Posterior vena cava (tissue), 2 donors: ENCODE measurements at places on chromosomes 3 and 15.

- DNase-seq, result peak; percentile 55
Observed at GRCh38 chr3:196662711-196663571, 23.4 kb downstream of the NRROS start.

DNA sequence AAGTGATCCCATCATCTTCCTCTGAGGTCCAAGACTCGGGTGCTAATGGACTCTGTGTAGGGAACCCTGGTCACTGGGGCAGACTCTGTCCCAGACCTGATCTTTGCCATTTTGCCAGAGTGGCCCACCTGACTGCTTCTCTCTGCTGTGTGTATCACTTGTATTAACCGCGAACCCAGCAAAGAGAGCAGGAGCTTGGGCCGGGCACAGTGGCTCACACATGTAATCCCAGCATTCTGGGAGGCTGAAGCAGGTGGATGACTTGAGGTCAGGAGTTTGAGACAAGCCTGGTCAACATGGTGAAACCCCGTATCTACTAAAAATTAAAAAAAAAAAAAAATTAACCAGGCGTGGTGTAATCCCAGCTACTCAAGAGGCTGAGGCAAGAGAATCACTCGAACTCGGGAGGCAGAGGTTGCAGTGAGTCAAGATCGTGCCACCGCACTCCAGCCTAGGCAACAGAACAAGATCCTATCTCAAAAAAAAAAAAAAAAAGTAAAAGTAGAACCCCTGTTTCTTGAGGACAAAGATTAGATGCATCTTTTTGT lies 32.9 kb upstream of the CYP11A1 start:
- DNase-seq, result no peak

DNA sequence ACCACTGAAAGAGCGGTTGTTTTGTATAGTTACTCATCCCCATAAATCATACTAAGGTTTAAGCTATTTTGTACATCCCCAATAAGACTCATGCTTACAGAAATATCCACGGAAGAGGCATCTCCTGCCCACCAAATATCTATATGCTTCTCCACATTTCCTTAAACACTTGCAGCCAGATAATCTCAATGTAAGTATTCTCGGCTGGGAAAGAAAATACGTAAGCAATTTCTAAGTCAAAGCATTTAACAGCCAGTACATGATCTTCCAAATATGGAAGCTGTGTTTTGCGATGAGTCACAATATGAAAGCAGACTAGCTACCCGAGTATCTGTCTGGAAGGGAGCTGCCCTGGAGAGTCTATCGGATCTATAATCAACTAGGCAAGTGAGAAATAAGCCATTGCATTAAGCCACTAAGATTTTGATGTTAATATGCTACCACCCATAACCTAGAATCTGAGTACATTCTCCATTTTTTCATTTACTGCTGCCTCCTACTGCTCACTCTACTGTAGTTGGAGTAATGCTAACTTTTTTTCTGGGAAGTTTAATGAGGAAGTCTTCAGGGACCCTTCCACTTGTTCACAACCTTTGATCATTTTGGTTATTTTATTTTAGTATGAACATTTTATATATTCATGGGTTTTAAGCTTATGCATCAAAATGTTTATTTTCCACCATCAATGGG lies 26.9 kb upstream of the ZMAT3 start:
- DNase-seq, result no peak

DNA sequence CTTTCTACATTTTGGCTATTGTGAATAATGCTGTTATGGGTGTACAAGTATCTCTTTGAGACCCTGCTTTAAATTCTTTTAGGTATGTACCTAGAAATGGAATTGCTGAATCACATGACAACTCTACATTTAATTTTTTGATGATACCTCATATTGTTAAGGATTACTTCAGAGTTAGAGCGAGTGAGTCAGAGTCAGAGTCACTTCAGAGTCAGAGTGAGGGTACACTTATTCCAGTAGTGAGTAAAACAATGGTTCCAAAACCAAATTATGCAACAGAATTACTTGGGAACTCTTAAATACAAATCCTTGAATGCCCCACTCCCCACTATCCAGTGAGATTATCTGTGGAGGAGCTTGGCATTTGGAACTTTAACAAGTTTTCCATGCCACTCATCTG lies 50.3 kb upstream of the SNRK start:
- DNase-seq, result no peak

DNA sequence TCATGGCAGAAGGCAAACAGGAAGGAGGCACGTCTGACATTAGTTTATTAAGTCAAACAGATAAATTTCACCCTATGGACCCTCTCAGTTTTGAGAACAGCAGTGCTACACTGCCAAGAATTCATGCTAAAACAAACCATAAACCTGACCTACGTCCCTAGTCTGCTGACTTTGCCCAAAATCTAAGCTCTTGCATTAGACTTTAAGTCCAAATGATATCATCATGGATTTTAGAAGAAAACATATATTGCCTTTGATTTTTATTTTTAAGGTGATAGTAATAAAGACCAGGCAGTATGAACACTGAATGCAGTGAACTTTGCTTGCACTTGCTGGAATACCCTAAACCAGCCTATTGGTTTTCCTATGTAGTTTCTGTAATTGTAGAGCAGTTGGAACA lies 79.6 kb upstream of the GADL1 start:
- no peak for DNase-seq

- no peak for DNase-seq
Observed at GRCh38 chr3:16136055-16136454, 38.4 kb upstream of the GALNT15 start.

DNA sequence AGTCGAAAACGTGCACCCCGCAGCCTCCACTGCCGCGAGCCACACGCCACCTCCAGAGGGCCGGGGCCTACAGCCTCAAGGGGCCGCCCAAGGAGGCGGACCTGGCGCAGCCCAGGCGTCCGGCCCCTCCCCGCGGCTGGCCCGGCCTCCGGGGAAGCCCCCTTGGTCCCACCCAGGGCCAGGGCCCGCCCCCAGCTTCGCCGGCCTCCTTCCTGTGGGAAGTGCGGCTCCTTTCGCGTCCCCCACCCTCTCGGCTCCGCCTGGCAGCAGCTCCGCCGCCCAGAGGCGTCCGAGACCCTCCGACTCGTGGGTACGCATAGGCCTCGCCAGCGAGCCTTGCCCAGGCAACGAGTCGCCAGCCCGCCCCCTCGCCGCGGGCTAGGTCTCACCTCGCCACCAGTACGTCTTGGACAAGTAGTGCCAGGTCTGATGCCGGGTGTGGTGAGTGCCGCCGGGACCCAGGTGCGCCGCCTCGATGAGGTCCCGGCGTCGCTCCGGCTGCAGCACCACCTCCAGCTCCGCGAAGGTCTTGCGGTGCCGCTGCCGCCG lies 642 bp downstream of the ZBTB11 start:
- DNase-seq, result peak; percentile 98

GRCh38 chr15:38414357-38414756 lies 39.6 kb upstream of the FAM98B start:
- peak; percentile 82 for DNase-seq

DNA sequence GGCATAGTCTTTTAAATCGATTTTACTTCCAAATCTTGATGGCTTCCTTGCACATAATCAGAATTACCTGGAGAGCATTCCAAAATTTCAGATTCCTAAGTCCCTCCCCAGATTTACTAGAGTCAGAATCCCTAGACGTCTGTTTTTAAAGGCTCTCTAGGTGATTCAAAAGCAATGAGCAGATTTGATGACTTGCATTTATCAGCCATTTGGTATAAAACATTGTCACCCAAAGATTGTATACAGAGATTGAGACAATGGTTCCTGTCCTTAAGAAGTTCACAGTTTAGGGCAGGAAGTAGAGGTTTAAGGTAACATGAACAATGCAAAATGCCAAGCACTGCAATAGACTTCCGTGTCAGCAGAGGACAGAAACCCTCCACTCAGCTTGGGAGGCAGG lies 2.6 kb upstream of the PYGO1 start:
- no peak for DNase-seq

- DNase-seq, result no peak
Observed at GRCh38 chr3:4732925-4733324, 239.8 kb downstream of the ITPR1 start.

DNA sequence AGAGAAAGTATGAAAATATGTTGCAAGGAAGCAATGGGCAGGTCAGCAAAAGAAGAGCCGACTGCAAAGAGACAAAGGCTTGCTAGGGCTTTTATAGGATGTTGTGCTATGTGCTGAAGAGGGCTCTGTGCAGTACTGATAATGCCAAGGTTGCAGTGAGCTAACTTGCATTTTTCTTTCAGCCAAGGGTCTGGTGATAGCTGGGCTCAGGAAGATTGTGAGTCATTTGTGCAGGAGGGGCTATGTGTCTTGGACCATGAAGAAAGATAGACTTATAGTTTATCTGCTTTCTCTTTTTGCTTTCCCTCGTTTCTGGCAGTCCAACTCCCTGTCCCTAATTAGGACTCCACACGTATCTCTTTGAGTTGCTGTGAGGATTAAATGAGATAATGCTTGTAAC lies 64.5 kb upstream of the LRIG1 start:
- no peak for DNase-seq

- DNase-seq, result no peak
Observed at GRCh38 chr3:16174976-16175901, 759 bp downstream of the GALNT15 start.

DNA sequence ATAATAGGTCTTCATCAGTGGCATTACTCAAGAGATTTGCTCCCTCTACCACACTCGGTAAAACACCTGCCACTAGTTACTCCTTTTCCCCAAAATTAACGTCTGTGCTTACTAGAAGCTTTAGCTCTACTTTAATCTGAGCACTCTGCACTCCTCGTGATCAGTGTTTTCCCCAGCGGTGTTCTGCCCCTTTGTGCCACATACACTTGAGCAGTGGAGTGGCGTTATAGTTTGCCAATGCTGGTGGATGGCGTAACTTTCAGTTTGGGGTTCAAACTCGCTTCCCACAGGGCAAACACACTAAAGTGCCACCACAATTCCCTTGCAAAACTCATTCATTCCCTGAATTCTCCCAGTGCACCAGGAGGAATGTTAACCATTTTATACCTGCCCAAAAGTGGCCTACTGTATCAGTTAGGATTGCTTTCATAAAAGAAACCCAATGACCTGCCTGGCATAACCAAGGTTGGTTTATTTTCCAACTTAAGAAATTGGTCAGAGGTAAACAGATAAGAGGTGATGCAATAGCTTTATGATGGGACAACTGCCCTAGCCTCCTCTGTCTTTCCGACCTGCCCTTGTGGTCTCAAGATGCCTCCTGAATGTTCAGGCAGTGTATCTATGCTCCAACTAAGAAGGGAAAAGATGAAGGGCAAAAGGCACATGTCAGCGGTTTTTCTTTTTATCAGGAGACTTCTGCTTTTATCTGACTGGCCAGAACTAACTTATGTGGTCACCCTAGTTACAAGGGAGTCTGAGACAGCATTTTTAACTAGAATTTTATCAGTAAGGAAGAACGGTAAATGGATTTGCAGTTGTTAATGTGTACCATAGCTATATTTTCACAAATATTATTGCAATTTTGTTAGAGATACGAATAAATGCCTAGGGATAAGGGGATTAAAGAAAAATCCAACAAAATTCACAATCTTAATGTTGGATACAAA lies 83.9 kb downstream of the FSIP1 start:
- DNase-seq, result no peak

- DNase-seq, result peak; percentile 93
Observed at GRCh38 chr3:50238549-50239026, 2.6 kb downstream of the GNAI2 start.

GRCh38 chr15:50304836-50305235 lies 39.3 kb upstream of the HDC start:
- no peak for DNase-seq

- DNase-seq, result peak; percentile 85
Observed at GRCh38 chr15:101169495-101170071, 82.3 kb downstream of the CHSY1 start.

- no peak for DNase-seq
Observed at GRCh38 chr3:46222435-46223161, 14.5 kb upstream of the CCR1 start.

DNA sequence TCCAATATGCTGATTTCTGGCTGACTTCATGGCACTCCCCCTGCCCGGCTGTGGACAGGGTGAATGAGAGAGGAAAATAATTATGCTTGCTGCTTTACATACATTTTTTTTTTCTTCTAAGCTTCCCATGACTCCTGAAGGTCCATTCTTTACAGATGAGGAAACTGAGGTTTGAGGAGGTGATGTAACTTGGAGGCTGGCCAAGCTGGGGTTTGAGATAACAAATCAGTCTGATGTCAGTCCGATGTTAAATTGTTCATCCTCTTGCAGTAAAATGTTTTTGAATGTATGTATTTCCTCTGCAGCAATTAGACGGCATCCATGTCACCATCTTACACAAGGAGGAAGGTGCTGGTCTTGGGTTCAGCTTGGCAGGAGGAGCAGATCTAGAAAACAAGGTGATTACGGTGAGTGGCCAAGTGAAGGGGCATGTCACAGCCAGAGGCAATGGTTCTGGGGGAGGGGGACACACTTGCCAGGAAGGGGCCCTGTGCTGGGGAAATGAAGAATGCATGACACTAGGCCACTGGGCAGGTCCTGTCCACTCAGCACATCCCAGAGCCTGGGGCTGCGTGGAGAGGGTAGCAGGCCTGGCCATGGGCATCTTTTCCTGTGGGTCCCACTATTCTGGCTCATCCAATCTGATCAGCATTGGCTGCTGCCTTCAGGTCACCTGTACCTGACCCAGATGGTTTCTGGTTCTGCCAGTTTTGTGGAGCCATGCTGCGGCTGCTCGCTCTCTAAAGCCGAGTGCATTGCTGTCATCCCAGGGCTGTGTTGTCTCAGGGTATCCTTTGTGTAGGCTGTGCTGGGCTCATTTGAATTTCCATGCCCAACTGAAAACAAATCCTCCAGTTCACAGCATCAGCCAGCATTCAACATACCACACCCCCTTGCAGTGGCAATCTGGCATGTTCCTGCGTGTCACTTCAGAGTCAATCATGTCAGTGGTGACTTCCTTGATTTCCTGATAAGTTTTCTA lies 20.4 kb downstream of the STARD5 start:
- no peak for DNase-seq

DNA sequence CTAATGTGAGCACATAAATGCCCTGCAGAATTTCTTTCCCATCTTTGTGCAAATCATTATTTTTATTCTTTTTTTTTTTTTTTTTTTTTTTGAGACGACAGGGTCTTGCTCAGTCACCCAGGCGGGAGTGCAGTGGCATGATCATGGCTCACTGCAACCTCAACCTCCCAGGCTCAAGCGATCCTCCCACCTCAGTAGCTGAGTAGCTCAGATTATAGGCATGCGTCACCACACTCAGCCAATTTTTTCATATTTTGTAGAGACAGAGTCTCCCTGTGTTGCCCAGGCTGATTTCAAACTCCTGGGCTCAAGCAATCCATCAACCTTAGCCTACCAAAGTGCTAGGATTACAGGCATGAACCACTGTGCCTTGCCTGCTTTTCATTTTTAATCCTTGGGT lies 22.9 kb downstream of the DAG1 start:
- DNase-seq, result no peak

- no peak for DNase-seq
Observed at GRCh38 chr3:65776494-65776893, 262.2 kb downstream of the MAGI1 start.

- no peak for DNase-seq
Observed at GRCh38 chr3:13655061-13655913, 106.4 kb downstream of the FBLN2 start.

DNA sequence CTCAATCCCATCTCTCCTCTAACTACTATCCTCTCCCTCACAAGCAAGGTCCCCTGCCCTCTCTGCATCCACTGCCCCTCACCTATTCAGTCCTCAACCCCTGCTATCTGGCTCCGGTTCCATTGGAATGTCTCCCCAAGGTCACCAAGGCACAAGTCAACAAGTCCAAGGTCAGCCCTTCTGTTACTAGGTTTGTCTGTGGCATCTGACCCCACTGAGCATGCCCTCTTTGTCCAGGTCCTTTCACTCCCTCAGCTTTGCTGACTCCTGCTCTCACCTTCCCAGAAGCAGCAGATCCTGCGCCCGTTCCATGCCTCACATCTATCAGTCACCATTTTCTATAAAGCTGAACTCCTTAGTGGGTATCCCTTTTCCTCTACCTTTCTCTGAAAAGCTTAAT lies 8.3 kb upstream of the SEMA7A start:
- peak; percentile 38 for DNase-seq
